ENCODE measurements at places on chromosomes 11 and 22.

GRCh38 chr22:39144101-39144767 is 8.2 kb downstream of the CBX7 start:
- DNase-seq, result peak; percentile 69

DNA sequence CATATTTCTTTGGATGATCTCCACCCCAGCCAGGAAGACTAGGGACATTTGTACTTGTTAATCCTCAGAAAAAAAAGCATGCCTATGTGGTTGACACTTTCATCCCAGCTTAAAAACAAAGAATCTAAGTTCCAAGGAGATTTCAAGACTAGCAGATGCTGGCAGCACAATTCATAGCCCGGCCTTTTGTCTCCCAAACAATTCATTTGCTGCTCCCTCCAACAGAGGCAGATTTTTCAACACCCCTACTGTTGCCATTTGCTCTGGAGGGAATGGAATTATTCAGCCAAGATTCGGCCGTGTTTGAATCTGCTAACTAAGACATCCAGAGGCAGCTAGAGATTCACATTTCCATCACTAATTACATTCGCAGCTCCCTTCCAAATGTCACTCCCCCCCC is 15.3 kb downstream of the P2RX3 start:
- no peak for DNase-seq

- no peak for DNase-seq
Measured at GRCh38 chr11:9642894-9643293, 21.0 kb upstream of the SWAP70 start.

DNA sequence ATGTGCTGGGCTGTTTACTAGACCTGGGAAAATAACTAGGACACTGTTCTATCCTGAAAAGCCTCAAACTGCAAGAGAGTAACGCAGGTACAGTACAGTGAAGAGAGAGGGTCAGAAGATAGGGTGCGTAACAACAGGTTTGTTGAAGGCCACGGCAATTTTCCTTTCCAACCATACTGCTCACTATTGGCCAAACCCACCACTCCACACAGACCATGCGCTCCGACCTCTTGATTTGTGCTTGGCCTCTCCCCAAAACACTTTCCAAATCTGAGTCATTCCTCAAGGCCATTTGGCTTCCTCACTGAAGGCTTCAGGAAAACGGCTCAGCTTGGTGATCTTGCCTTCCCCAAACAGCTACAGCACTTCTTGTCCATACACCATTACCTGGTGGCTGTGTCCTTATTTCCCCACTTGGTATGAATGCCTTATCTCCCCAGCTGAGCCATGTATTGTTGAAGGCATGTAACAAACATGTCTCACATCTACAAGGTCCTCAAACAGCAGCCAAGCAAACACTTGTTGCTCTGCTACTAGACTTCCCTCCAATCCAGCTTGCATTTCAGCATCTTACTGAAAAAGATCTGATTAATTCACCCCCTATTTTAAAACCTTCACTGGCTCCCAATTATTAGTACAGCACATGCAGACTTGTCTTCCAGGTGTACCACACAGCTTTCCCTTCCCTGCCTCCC is 40.9 kb downstream of the TCF20 start:
- no peak for DNase-seq

GRCh38 chr11:131612533-131612932 is 242.1 kb downstream of the NTM start:
- no peak for DNase-seq

DNA sequence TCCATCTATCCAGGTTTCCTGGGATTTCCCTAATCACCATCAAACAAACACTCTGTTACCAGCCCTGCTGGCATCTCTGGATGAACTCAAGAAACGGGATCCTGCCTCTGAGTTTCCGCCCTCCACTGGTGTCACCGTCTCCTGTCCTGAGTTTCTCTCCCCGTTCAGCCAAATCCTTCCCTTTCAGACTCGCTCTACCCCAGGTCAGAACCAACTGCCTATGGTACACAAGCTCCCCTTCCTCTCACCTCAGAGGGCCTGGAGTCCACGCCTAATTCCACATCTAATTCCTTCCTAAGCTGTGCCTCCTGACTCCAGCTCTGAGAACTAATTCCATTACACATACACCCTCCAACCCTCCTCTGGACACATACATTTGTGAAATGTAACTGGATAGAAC is 96.1 kb downstream of the SHANK2 start:
- no peak for DNase-seq

DNA sequence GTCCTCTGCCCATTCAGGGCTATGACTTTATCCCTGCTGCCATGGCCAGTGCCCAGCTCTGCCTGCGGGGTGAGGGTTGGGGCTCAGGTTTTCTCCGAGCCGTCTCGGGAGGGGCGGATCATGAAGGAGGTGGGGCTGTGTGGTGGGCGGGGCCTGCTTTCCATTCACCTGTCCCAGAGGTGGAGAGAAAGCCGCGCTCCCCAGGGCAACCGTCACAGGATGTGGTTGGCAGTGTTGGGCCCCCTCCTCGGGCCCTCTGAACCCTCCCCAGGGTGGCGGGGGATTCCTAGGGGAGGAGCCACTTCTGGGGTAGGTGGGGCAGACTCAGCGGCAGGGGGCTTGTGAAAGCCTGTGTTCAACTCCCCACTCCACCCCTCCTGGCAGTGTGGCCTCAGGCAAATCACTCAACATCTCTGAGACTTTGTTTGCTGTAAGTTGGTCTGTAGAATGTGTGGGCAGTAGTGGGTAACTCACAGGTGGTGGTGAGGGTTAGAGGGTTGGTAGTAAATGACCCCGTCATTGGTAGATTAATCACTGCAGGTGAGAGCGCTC is 50.3 kb downstream of the CD6 start:
- DNase-seq, result peak; percentile 86

DNA sequence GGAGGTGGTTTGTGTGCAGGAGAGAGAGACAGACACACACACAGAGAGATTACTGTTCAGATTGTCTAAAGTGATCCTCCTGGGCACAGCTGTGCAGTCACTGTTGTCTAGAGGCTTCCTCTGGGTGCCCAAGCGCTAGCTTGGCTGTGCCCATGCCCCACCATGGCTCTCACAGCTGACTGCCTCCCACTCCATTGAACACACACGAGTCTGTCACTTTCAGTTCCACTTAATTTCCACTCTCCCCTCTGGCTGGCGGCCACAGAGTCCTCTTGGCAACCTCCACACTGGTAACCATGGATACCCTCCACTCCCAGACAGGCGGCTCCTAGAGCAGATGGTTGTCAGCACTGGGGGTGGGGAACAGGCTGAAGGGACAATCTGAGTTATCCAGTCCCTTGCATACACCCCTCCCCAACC is 29.1 kb downstream of the MAP6 start:
- no peak for DNase-seq

DNA sequence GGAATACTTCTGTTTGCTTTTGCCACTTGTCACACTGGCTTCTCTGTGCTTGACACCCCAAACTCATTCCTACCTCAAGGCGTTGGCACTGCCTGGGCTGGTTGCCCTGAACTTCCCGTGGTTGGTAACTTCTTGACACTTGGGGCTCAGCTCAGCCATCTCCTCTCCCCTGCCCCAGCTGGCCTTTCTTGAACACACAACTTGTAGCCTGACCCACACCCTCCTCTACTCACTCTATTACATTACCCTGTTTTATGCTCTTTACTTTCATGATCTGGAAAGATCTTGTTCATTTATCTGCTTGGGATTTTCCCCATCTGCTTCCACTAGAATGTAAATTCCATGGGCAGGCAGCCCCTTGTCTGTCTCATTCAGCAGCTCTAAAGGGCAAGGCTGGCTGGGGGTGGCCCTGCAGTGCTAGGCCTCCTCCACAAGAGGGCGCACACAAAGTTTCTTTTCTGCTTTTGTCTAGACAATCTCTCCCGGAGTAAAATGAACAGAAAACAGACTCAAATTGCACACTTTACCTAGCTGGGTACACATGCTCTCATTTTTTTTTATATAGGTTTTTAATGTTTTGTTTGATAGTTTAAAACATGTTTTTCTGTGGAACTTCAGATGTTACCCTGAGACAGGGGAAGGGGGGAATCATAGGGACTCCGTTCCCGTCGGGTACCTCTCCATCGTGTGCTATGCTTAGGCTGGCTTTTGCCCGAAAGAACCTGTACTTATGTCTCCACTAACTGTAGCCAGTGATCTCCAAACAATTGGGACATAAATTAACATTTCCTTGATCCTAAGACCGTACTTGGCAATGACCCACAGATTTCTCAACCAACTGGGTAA is 16.4 kb upstream of the MRGPRX2 start:
- DNase-seq, result peak; percentile 67

DNA sequence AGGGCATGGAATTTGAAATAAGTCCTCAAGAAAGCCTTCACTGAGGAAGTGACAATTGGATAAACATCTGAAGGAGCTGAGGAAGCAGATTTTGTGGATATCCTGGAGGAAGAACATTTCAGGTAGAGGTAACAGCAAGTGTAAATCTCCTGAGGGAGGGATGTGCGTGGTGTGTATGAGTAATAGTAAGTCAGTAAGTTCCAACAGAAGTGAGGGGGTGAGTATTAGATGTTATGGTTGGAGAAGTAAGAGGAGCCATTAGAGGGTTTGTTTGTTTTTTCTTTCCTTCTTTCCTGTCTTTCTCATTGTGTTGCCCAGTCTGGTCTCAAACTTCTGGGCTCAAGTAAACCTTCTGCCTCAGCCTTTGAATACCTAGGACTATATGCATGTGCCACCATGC is 29.0 kb downstream of the ANKRD42 start:
- DNase-seq, result no peak

- DNase-seq, result no peak
Measured at GRCh38 chr11:6258141-6258540, 1.5 kb upstream of the CCKBR start.

GRCh38 chr22:26448941-26449340 is 19.9 kb downstream of the ASPHD2 start:
- no peak for DNase-seq

GRCh38 chr11:126460417-126461095 is 105.1 kb downstream of the ST3GAL4 start:
- DNase-seq, result no peak

- DNase-seq, result no peak
Measured at GRCh38 chr11:134471716-134472455, 59.8 kb upstream of the B3GAT1 start.

DNA sequence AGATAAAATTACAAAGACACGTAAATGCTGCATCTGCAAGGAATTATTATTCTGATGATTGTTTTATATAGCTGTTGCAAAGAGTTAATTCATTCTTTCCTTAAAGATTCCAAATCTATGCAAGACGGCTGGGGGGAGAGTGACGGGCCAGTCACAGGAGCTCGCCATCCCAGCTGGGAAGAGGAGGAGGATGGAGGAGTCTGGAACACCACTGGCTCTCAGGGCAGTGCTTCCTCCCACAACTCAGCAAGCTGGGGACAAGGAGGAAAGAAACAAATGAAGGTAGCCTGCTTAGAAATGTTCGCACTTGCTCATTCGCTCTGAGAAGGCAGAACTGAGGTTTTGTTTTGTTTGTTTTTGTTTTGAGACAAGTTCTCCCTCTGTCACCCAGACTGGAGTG is 73.0 kb upstream of the ADSL start:
- DNase-seq, result no peak

- DNase-seq, result no peak
Measured at GRCh38 chr22:33400061-33400840, 342.1 kb upstream of the SYN3 start.

DNA sequence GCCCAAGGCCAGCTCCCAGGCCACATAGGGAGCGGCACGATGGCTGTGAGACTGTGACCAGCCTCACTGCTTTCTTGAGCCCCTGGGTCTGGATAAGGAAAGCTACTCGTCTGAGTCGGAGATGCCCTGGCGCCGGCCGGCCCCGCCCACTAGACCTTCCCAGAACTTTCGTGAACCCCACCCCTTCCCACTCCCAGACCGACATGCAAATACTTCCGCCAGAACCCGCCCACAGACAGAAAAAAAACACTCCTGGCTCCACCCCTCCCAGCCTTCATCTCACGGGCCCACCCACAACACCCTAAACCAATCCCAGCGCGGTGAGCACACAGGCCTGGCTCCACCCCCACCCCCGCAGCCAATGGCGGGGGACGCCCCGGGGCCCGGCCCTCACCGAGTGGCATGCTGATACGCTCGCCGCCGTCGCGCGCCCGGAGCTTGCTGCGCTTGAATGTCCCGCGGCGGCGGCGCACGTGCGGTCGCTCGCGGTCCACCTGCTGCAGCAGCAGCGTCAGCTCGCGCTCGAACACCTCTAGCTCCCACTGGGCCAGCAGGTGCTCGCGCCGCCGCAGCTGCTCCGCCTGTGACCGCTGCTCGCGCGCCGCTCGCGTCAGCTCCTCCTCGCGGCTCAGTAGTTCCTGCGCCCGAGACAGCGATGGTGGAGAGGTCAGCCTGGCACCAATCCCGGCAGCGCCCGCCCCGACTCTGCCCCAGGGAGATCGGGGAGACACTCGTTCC is 7.0 kb downstream of the MAP3K11 start:
- DNase-seq, result no peak

GRCh38 chr11:23924226-23924625 is 572.6 kb upstream of the LUZP2 start:
- DNase-seq, result no peak
